Thyroid gland (tissue), 4 donors: ENCODE measurements at places on chromosomes 1 and 21. TPM values are rescaled to one million over a fixed set of nuclear protein-coding genes. Genes with fewer than 3 reads are reported as not detected.
A peak's percentile ranks its signal among the peaks of the same experiment; 100 is the strongest.

GRCh38 chr1:86156566-86157455, at the start of gene COL24A1:
COL24A1 (minus strand) TSS chr1:86156772; CDS start chr1:86156396, 376 bp downstream.
- peak within 1 kb of the TSS; percentile 13 for H3K4me3 ChIP-seq
- peak; percentile 55 for DNase-seq
- H3K36me3 ChIP-seq = no peaks in the 10 kb centered on the region
- H3K27ac ChIP-seq = no peak within 1 kb of the TSS
- H3K4me1 ChIP-seq = peaks cover 9% of the 10 kb centered on the region
- H3K27me3 ChIP-seq = no peaks in the 10 kb centered on the region

The PGLYRP3 gene
- total RNA-seq = not detected

The C1orf141 gene
- total RNA-seq = not detected

DNA sequence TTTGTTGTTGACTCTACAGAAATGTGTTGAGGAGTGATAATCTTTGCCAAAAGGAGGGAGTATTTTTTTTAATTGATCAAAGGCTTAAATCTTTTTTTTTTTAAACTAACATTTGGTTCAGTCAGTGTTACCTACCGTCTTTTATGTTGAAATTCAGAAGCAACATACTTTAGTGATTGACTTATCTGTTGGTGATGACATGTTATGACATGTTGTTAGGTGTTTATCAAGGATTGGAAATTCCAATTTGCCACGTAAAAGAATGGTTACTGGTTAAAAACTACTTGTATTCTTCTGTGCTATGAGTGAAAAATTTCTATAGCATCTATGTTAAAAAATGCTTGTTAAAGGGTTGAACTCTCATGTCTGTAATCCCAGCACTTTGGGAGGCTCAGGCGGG, 61.2 kb downstream of the DNM3 start:
- no peak for DNase-seq
- no peaks in the 10 kb centered on the region for H3K4me1 ChIP-seq
- no peaks in the 10 kb centered on the region for H3K36me3 ChIP-seq
- H3K27ac ChIP-seq = no peak overlapping the region
- H3K4me3 ChIP-seq = no peak overlapping the region
- H3K27me3 ChIP-seq = no peaks in the 10 kb centered on the region

The SERPINC1 gene
- not detected for total RNA-seq

DNA sequence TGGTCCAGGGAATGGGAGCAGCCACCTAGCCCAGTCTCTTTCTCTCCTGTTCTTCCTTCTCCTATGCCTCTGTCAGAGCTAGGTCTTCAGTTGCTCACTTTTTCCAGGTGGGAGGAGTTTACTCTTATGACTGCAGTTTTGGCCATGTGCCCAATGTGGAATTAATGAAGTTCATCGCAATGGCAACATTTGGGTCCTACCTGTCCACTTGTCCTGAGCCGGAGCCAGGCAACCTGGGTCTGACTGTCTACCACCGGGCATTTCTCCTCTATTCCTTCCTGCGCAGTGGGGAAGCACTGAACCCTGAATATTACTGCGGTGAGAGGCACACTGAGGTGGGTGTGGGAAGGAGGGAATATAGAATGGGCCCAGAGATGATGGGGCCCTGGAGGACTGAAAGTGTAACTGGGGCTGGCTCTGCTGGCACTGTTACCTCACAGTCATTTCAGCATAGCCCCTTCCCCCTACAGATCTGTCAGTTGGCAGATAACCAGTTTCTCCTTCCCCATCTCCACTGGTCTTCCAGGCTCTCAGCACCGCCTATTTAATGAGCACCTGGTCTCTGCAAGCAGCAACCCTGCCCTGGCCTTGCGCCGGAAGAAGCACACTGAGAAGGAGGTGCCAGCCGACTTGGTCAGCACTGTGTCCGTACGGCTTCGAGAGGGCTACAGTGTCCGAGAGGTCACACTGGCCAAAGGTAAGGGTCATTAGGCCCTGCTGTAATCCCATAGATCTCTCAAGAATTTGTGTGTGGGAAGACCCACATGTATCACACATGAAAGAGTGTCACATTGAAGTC, 30.1 kb downstream of the SZT2 start:
- peaks cover 14% of the 10 kb centered on the region for H3K4me1 ChIP-seq
- no peaks in the 10 kb centered on the region for H3K27me3 ChIP-seq
- peaks cover 56% of the 10 kb centered on the region for H3K36me3 ChIP-seq
- no peak overlapping the region for H3K4me3 ChIP-seq
- no peak for DNase-seq

The CHRM3 gene
- 6.5 TPM for total RNA-seq

DNA sequence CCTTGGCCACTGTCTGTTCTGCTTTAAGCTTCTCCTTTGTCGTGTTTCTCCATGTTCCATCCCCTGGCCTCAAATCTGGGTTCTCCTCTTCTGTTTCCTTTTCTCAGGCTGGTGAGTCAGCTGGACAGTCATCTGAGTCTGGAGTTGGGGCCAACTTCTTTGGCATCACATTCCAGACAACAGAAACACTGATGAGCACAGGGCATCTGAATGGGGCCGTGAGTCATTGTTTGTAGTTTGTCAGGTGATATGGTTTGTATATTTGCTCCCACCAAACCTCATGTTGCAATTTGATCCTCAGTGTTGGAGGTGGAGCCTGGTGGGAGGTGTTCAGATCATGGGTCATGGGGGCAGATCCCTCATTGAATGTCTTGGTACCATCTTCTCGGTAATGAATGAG, 14.3 kb upstream of the OLIG2 start:
- no peaks in the 10 kb centered on the region for H3K36me3 ChIP-seq
- no peaks in the 10 kb centered on the region for H3K4me1 ChIP-seq
- no peak overlapping the region for H3K27ac ChIP-seq
- no peak overlapping the region for H3K4me3 ChIP-seq
- no peak for DNase-seq
- H3K27me3 ChIP-seq = peaks cover 3% of the 10 kb centered on the region

The CXADR gene
- 61.4 TPM for total RNA-seq

The FMOD gene
- 110 TPM for total RNA-seq

DNA sequence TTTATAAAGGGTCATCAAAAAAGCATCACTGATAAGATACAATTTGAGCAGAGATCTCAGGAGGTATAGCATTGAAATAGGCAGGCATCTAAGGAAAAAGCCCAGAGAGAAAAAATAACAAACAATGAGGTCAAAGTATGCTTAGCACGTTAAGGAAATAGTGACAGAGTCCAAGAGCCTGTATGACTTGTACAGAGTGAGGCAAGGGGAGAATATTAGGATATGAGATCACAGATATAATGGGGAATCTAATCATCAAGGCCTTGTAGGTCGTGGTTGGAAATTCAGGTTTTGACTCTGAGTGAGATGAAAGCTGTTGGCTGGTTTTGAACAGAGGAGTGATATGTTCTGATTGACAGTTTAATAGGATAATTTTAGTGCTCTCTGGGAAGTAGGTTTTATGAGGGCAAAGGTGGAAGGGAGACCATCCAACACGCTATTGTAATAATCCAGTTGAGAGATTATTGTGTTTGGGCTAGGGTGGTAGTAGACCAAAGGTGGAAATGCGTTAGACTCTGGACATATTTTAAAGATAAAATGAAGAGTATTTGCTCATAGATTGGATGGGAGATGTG, 644.6 kb upstream of the TMPRSS15 start:
- H3K27ac ChIP-seq = no peak overlapping the region
- H3K36me3 ChIP-seq = no peaks in the 10 kb centered on the region
- DNase-seq = no peak
- H3K27me3 ChIP-seq = no peaks in the 10 kb centered on the region
- no peaks in the 10 kb centered on the region for H3K4me1 ChIP-seq

DNA sequence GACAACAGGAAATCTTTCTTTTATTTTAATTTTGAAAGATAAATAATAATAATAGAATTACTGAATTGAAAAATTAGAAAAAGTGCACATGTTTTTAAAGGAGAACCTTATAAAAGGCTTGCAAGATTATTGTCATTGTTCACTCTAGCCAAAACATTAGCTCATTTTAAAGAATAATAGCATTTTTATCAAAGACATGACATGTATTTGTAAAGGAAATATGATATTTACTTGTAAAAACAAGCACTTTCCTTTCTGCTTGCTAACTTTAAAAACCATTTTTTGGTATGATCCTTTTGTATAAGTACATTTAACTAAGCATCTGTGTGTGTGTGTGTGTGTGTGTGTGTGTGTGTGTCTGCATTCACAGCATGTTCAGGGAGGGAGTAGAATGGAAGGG, 156.3 kb upstream of the C1orf87 start:
- no peak for DNase-seq
- no peaks in the 10 kb centered on the region for H3K27me3 ChIP-seq
- H3K4me1 ChIP-seq = no peaks in the 10 kb centered on the region
- H3K4me3 ChIP-seq = no peak overlapping the region

The IRF6 gene
- 26.7 TPM for total RNA-seq

DNA sequence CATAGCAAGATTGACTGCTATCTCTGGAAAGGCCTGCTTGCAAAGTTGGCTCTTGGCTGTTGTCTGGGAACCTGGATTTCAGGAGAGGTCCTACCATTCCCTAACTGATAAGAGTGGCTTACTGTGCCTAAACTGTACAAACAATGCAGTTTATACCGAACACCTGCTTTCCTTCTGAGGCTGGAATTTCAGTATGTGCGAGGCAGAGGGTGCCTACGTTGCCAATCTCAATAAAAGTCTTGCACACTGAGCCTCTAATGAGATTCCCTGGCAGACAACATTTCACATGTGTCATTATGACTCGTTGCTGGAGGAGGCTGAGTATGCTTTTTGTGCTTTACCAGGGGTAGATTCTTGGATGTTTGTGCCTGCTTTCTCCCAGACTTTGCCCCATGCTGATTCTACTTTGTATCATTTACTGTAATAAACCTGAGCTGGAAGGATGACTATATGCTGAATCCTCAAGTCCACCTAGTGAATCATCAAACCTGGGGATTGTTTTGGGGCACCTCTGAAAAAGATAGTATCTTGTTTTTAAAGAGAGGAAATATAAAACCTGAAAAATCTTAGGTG, 58.9 kb upstream of the GNG4 start:
- no peak overlapping the region for H3K27ac ChIP-seq
- H3K36me3 ChIP-seq = no peaks in the 10 kb centered on the region

GRCh38 chr1:232357416-232357815, 272.5 kb downstream of the SIPA1L2 start:
- H3K27me3 ChIP-seq = no peaks in the 10 kb centered on the region
- H3K27ac ChIP-seq = no peak overlapping the region
- no peak overlapping the region for H3K4me3 ChIP-seq
- DNase-seq = no peak
- no peaks in the 10 kb centered on the region for H3K36me3 ChIP-seq

GRCh38 chr1:223003549-223003948, 139.5 kb downstream of the TLR5 start:
- peaks cover 22% of the 10 kb centered on the region for H3K36me3 ChIP-seq
- no peak for DNase-seq
- H3K4me3 ChIP-seq = no peak overlapping the region

The TTF2 gene
- total RNA-seq = 17.9 TPM

- no peak overlapping the region for H3K4me3 ChIP-seq
- no peaks in the 10 kb centered on the region for H3K27me3 ChIP-seq
- peaks cover 59% of the 10 kb centered on the region for H3K4me1 ChIP-seq
- peak; percentile 94 for DNase-seq
- H3K27ac ChIP-seq = peak overlapping the region; percentile 71
Measured at GRCh38 chr1:64474665-64475439, 4.9 kb downstream of the CACHD1 start.

GRCh38 chr1:18154430-18155194, 47.0 kb downstream of the IGSF21 start:
- H3K27me3 ChIP-seq = no peaks in the 10 kb centered on the region
- H3K4me1 ChIP-seq = no peaks in the 10 kb centered on the region
- DNase-seq = no peak
- H3K4me3 ChIP-seq = no peak overlapping the region

DNA sequence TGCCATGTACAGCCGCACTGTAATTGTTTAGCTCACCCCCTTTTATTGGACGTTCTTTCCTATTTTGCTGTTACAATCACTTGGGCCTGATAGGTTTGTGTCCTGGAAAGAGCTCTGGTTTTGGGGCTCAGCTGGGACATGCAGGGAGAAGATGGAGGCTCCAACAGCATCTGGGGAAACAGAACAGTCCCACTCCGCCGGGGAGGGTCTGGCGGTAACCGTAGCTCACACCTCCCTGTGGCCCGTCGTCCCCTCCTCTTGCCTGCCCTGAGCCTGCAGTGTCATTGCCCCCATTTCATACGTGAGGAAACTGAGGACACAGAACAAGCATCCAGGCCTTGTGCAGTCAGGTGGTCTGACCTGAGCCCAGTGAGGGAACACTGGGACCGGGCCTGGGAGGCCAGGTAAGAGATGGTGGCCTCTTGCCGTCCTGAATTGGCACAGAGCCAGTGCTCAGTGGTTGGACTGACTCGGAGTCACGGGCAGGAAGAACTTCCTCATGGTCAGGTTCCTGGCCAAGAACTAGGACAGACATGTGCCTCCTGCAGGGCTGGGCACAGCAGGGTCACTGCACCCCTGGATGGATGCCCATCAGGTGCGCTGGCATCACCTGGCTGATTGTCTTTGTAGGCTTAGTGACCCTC, 41.8 kb downstream of the S100B start:
- no peak overlapping the region for H3K4me3 ChIP-seq
- H3K27me3 ChIP-seq = no peaks in the 10 kb centered on the region
- peaks cover 16% of the 10 kb centered on the region for H3K4me1 ChIP-seq
- peaks cover 37% of the 10 kb centered on the region for H3K36me3 ChIP-seq

GRCh38 chr1:235416662-235417049, 49.4 kb downstream of the TBCE start:
- H3K27me3 ChIP-seq = no peaks in the 10 kb centered on the region
- no peak overlapping the region for H3K27ac ChIP-seq

- no peaks in the 10 kb centered on the region for H3K36me3 ChIP-seq
- DNase-seq = no peak
- no peak overlapping the region for H3K27ac ChIP-seq
- no peaks in the 10 kb centered on the region for H3K27me3 ChIP-seq
- peaks cover 4% of the 10 kb centered on the region for H3K4me1 ChIP-seq
Measured at GRCh38 chr1:53470584-53470983, 11.4 kb downstream of the DMRTB1 start.

GRCh38 chr1:40373323-40374283, at the start of gene SMAP2:
SMAP2 (plus strand) TSS chr1:40373727; CDS start chr1:40374121, 394 bp downstream.
- no peaks in the 10 kb centered on the region for H3K27me3 ChIP-seq
- H3K27ac ChIP-seq = peak within 1 kb of the TSS; percentile 82
- DNase-seq = peak; percentile 95
- H3K4me1 ChIP-seq = peaks cover 7% of the 10 kb centered on the region

The DENND2D gene
- 47.6 TPM for total RNA-seq

DNA sequence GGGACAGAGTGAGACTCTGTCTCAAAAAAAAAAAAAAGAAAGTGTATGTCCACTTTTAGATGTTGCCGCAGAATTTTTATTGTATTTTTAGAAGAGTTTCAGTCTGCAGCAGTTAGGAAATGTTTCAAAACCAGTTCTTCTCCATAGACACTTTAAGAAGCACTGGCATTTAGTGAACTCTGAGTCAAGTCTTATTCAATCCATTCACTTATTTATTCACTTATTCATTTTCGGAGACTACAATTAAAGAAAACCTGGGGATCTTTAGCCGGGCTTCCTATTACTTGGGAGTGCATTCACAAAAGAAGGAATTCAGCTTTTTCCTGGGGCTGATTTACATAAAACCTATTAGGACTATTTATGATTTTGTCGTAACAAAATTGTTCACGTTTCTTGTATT, 12.3 kb downstream of the RCAN3 start:
- peaks cover 13% of the 10 kb centered on the region for H3K4me1 ChIP-seq
- peak overlapping the region; percentile 56 for H3K27ac ChIP-seq
- H3K4me3 ChIP-seq = no peak overlapping the region
- no peak for DNase-seq
- H3K36me3 ChIP-seq = no peaks in the 10 kb centered on the region

The RIMKLA gene
- total RNA-seq = 2.2 TPM

- H3K4me3 ChIP-seq = no peak overlapping the region
- H3K4me1 ChIP-seq = peaks cover 58% of the 10 kb centered on the region
- peak overlapping the region; percentile 95 for H3K27ac ChIP-seq
- H3K27me3 ChIP-seq = no peaks in the 10 kb centered on the region
- peak; percentile 43 for DNase-seq
- H3K36me3 ChIP-seq = no peaks in the 10 kb centered on the region
Measured at GRCh38 chr1:46804027-46804889, 5.4 kb downstream of the CYP4B1 start.

The GCSAML gene
- total RNA-seq = not detected
